ENCODE measurements at places on chromosomes 13 and 19.
A peak's percentile ranks its signal among the peaks of the same experiment; 100 is the strongest.

GRCh38 chr19:41565379-41565720, 10.6 kb upstream of the CEACAM21 start:
- no peak for DNase-seq

GRCh38 chr19:33064458-33064791, 263 bp downstream of the RHPN2 start:
- peak; percentile 23 for DNase-seq

- no peak for DNase-seq
Measured at GRCh38 chr13:100213576-100213975, 124.7 kb downstream of the PCCA start.

DNA sequence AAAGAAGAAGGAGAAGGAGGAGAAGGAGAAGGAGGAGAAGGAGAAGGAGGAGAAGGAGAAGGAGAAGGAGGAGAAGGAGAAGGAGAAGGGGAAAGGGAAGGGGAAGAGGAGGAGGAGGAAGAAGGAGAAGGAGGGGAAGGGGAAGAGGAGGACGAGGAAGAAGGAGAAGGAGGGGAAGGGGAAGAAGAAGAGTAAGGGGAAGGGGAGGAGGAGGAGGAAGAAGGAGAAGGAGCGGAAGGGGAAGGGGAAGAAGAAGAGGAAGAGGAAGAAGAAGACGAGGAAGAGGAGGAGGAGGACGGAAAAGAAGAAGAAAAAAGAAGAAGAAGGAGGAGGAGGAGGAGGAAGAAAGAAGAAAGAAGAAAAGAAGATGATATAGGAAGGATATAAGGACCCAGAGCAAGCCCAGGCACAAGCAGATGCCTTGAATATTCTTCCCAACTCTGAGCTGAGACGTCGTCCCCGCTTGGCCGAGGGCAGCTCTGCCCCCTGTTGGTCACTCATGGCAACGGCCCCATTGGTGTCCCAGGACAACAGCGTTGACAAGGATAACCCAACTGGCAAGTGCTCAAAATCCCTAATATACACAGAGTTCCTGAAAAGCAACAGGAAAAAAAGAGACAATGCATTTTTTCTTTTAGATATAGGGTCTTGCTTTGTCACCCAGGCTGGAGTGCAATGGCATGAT, 30.6 kb upstream of the IGSF23 start:
- DNase-seq = peak; percentile 16

GRCh38 chr19:38850436-38850975, 720 bp upstream of the HNRNPL start:
- no peak for DNase-seq

DNA sequence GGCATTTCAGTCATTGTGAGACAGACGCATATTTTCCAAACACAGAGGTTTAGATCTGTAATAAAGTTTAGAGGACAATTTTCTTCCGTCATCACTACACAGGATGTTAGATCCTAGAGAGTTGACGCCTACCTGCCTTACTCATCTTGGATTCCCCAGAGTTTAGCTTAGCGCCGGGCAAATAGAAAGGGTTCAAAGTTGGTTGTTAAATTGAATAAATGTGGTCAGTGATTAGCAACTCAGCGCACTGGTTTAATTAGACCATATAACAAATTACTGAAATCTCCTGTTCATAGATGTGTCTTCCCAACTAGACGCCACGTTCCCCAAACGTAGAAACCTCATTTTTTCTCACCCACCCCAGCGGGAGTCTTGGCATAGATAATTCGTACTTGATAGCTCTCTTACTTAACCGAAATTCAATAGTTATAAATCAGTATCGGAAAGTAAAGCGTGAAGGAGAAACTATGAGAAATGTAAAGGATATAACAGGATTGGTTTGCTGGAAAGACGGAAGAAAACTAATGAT, 726 bp upstream of the UFM1 start:
- DNase-seq = peak; percentile 46

DNA sequence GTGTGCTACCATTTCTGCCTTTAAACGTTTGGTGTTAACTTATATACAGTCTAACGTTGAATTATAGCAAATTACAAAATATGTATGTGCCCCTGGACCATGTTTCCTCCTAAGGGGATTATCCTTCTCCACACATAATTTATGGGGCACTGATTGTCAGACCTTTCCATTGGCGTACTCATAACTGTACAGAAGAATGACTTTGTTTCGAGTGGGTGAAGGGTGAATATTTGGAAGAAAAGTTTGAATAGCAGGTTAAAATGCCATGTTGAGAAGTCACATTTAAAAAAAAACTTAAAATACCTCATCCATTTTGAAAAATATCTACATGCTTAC, 58.8 kb downstream of the SLC10A2 start:
- no peak for DNase-seq

- no peak for DNase-seq
Measured at GRCh38 chr19:17909003-17909732, 23.6 kb upstream of the CCDC124 start.

- no peak for DNase-seq
Measured at GRCh38 chr13:113034451-113035212, 65.6 kb downstream of the MCF2L start.

DNA sequence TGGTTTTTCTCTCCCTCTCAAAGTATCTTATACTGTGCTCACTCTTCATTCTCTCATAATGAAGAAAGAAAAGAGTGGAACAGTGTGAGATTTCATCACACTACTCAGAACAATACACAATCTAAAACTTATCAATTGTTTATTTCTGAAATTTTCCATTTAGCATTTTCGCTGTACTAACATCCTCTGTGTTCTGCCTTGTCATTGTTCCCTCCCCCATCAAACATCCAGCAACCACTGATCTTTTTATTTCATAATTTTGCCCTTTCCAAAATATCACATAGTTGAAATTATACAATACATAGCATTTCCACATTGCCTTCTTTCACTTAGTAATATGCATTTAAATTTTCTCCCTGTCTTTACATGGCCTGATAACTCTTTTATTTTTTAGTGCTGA, 658.7 kb downstream of the SLITRK1 start:
- no peak for DNase-seq

Measured in activated CD4-positive, alpha-beta T cell treated with anti-CD3 and anti-CD28 coated beads, Interleukin-10, Interleukin-2, amounts not matched to agents 100 ng/mL and 50 ng/mL, durations not matched to agents 16 hours and 8 hours (primary cell).